Mesangial cell (primary cell): ENCODE measurements at places on chromosomes 4 and X. TPM values are rescaled to one million over a fixed set of nuclear protein-coding genes. Genes with fewer than 3 reads are reported as not detected.

Gene SMPX
- not detected in 2 replicates for total RNA-seq

Gene GYPA
- not detected in 2 replicates for total RNA-seq

Gene SLC4A4
- 5.9 and 23.8 TPM in 2 replicates for total RNA-seq

Gene UGT2B7
- 50.4 and 185 TPM in 2 replicates for total RNA-seq

Gene SLC6A8
- total RNA-seq = 18.7 and 53.7 TPM in 2 replicates

Gene SH3RF1
- total RNA-seq = 20.0 and 22.3 TPM in 2 replicates

Gene LGI2
- under 0.01 and 0.13 TPM in 2 replicates for total RNA-seq

Gene MAGED4B
- total RNA-seq = 15.8 and 24.8 TPM in 2 replicates

Gene STBD1
- total RNA-seq = 2.0 and 3.4 TPM in 2 replicates

Gene TLR2
- total RNA-seq = 7.8 and 9.3 TPM in 2 replicates

Gene TRIM61
- total RNA-seq = 0.25 and 0.33 TPM in 2 replicates

Gene RADX
- 0.65 and 0.76 TPM in 2 replicates for total RNA-seq

Gene DKK2
- total RNA-seq = 0.76 and 0.98 TPM in 2 replicates

Gene CXCL10
- total RNA-seq = not detected in 2 replicates

Gene PAGE5
- total RNA-seq = not detected in 2 replicates

Gene MTNR1A
- total RNA-seq = 0.16 TPM in 1 of 2 replicates, not detected in the other

Gene HEPH
- total RNA-seq = 1.8 and 6.1 TPM in 2 replicates

Gene RAB33A
- 0.98 and 1.8 TPM in 2 replicates for total RNA-seq

Gene CSAG1
- total RNA-seq = not detected in 2 replicates

Gene MAGEA2B
- not detected in 2 replicates for total RNA-seq

Gene CFI
- total RNA-seq = 3.9 and 69.6 TPM in 2 replicates

Gene LAMP2
- 82.5 and 106 TPM in 2 replicates for total RNA-seq

Gene CCDC160
- total RNA-seq = 0.63 TPM in 1 of 2 replicates, not detected in the other

Gene NR3C2
- total RNA-seq = 0.81 and 2.4 TPM in 2 replicates

Gene UGT2B15
- total RNA-seq = not detected in 2 replicates

Gene ODAPH
- total RNA-seq = 0.38 and 2.1 TPM in 2 replicates

Gene TRPC5OS
- total RNA-seq = not detected in 2 replicates

Gene HSFX4
- not detected in 2 replicates for total RNA-seq

Gene SLC9B1
- not detected in 2 replicates for total RNA-seq

Gene TLR10
- total RNA-seq = not detected in 2 replicates

Gene CENPI
- 1.1 and 24.9 TPM in 2 replicates for total RNA-seq

Gene MBNL3
- total RNA-seq = 1.9 and 6.4 TPM in 2 replicates

Gene TAF7L
- under 0.01 and 0.33 TPM in 2 replicates for total RNA-seq

Gene AFP
- 0.51 TPM in 1 of 2 replicates, not detected in the other for total RNA-seq

Gene FREM3
- not detected in 2 replicates for total RNA-seq

Gene SH2D1A
- not detected in 2 replicates for total RNA-seq

Gene ATP7A
- 3.4 and 4.8 TPM in 2 replicates for total RNA-seq

Gene CTAG2
- total RNA-seq = 2.8 TPM in 1 of 2 replicates, not detected in the other

Gene CXorf65
- not detected in 2 replicates for total RNA-seq

Gene MMRN1
- total RNA-seq = not detected in 2 replicates

Gene SPARCL1
- not detected in 2 replicates for total RNA-seq

Gene TCEAL2
- 0.25 TPM in 1 of 2 replicates, not detected in the other for total RNA-seq

Gene CPLX1
- 0.16 and 1.8 TPM in 2 replicates for total RNA-seq

Gene PABPC1L2B
- not detected in 2 replicates for total RNA-seq

Gene USP27X
- 2.3 and 3.3 TPM in 2 replicates for total RNA-seq

Gene CDX4
- total RNA-seq = not detected in 2 replicates

Gene CHRNA9
- total RNA-seq = under 0.01 TPM in 2 replicates
